Activated T-helper 9 cell treated with anti-CD3 and anti-CD28 coated beads, Interleukin-2, amount 50 U/mL, for 16 hours (primary cell): ENCODE measurements at places on chromosomes 1 and 21.

DNA sequence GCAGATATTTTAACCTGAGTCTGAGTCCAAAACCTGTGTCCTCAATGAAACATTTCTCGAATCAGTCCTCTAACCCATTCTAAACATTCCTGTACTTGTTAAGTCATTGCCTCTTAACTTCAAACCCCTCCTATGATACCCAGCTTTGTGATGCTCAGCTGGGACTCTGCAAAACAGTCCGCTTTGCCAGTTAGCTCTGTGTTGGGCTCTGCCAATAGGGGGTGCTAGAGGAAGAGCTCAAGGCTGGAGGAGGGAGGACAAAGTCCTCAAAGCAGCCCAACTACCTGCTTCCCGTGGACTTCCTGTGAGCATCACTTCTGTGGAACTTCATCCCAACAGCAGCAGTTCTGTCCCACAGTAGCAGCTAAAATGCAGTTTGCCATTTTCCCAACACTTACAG is 38.1 kb upstream of the SYT14 start:
- no peak for DNase-seq

GRCh38 chr21:31887391-31887841 is 14.6 kb downstream of the HUNK start:
- no peak for DNase-seq

- DNase-seq, result no peak
Observed at GRCh38 chr1:181062836-181063428, 25.6 kb upstream of the IER5 start.

- no peak for DNase-seq
Observed at GRCh38 chr1:19406680-19407079, 78.7 kb downstream of the CAPZB start.

GRCh38 chr1:149962039-149962647 is 25.5 kb upstream of the MTMR11 start:
- DNase-seq, result no peak

DNA sequence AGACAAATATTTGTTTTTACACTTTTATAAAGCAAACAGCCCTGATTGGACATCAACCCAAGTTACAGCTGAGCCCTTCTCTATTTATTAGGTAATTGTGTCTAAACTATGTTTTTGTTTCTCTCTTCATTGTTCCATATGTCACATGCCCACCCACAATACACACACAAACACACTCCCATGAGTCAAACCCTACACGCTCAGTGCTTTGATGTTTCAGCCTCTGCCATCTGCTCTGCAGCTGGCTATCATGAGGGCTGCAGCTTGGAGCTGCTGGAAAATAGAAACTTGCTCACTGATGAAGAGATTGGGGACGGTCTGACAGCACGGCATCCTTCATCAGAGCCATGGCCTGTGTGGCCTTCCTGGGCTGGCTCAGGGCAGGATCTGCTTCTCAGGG is 41.7 kb downstream of the PSMG1 start:
- DNase-seq, result no peak

- no peak for DNase-seq
Observed at GRCh38 chr1:243253211-243253925, 1.7 kb downstream of the CEP170 start.

GRCh38 chr1:42259059-42259738 is 75.8 kb downstream of the FOXJ3 start:
- DNase-seq, result no peak

DNA sequence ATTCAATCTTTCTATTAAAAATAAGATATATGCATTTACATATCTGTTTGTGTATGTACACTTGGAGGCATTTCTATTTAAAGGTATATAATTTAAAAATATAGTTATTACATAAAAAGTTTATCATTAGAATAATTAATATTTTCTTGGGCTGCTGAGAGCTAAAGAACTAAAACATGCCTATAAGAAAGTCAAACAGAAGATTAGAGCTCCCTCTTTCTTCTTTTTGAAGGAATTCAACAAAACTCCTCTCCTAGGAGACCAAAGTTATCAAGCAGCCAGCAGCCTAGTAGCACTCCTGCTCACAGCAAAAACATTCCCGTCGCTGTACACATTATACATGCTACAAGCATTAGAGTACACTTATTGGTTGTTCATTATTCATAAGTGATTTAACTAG is 216.4 kb downstream of the VAV3 start:
- no peak for DNase-seq

DNA sequence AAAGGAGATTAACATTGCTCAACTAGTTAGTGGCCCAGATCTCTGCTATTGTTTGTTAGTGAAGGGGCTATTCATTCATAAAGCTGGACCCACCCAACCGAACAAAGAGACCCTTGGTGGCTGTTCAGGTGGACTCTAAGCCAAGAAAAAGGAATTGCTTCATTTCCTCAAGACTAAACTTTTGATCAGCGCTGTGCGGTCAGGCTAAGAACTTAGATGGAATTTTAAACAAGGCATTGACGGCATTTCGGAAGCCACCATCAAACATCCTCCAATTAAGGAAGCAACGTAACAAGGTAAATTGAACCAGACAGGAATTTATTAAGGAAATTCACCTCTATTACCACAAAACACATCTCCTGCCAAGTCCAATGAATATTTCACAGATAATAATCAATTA is 19.9 kb upstream of the SHCBP1L start:
- DNase-seq, result no peak

DNA sequence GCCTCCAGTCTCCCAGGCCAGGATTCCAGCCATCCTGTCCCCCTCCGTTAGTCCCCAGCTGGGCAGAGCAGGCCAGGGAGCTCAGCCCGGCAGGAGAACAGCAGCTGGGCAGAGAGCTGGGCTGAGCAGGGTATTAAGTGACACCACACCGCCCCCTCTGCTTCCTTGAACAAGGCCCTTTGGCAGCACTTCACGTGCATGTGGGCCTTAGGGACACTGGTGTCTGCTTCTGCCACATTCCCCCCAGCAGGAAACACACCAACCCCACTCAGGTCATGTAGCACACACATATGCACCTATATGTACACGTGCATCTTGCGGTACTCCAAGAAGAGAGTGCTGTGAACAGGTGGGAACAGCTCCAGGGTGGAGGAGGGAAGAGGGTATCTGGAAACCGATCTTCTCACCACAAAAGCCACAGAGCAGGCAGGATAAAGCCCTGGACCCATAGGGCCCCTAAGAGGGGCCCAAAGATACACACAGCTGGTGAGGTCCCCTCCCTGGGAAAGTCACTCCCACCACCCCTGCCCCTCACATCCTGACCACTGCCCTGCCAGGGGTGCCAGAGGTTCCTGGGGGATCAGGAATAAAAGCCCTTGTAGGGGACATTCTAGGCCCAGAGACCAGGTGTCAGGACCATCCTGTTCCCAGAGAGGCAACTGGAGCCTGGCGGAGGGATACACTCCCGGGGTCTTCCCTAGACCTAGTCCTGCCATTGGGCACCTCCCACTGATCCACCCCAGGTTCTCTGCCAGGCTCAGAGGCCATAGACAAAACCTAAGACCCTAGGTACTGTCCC is 4.5 kb downstream of the EPHA2 start:
- DNase-seq, result no peak

DNA sequence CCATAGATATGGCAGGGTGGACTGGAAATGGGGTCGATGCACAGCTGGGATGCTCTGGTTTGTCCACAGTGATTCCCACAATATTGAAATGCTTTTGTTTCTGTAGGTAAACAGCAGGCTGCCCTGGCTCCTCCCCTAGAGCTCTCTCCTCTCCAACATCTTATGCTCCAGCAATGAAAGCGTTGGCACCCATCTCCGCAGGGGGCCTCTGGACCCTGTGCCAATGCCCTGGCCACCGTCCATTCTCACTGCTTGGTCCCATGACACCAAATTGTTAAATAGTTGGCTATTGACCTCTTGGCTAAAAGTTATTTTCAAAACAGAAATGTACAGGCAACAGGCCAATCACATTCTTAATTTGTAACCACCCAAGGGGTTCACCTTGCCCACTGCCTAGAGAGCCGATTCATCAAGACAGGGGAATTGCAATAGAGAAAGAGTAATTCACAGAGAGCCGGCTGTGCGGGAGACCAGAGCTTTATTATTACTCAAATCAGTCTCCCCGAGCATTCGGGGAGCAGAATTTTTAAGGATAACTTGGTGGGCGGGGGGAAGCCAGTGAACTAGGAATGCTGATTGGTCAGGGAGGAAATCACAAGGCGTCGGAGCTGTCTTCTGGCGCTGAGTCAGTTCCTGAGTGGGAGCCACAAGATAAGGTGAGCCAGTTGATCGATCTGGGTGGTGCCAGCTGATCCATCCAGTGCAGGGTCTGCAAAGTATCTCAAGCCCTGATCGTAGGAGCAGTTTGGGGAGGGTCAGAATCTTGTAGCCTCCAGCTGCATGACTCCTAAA is 76.9 kb upstream of the B3GALT5 start:
- no peak for DNase-seq

DNA sequence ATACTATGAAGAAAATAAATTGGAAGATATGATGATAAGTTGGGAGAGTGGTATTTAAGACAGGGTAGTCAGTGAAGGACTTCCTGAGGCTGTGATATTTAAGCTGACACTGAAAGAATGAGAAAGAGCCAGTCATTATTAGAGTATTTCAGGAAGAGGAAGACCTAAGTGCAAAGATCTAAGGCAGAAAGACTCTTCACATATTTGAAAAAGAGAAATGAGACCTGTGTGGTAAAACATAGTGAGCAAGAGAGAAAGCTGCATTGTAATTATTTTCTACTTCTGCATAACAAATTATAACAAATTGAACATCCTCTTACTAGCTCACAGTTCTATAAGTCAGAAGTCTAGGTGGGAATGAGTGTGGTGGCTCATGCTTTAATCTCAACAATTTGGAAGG is 34.6 kb upstream of the DOCK7 start:
- no peak for DNase-seq

- no peak for DNase-seq
Observed at GRCh38 chr1:67552336-67552759, 122.1 kb upstream of the SERBP1 start.

DNA sequence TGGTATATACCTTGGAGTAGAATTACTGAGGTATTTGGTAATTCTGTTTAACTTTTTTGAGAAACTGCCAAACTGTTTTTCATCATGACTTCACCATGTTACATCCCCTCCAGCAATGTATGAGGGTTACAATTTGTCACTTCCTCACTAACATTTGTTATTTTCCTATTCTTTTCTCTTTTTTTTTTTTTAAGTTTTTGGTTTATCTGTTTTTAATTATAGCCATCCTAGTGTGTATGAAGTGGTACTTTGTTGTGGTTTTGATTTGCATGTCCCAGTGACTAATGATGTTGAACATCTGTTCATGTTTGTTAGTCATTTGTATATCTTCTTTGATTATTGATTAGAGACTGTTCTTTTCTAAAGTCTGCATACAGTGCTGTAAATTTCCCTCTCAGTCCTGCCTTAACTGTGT is 147.3 kb downstream of the HS2ST1 start:
- no peak for DNase-seq

DNA sequence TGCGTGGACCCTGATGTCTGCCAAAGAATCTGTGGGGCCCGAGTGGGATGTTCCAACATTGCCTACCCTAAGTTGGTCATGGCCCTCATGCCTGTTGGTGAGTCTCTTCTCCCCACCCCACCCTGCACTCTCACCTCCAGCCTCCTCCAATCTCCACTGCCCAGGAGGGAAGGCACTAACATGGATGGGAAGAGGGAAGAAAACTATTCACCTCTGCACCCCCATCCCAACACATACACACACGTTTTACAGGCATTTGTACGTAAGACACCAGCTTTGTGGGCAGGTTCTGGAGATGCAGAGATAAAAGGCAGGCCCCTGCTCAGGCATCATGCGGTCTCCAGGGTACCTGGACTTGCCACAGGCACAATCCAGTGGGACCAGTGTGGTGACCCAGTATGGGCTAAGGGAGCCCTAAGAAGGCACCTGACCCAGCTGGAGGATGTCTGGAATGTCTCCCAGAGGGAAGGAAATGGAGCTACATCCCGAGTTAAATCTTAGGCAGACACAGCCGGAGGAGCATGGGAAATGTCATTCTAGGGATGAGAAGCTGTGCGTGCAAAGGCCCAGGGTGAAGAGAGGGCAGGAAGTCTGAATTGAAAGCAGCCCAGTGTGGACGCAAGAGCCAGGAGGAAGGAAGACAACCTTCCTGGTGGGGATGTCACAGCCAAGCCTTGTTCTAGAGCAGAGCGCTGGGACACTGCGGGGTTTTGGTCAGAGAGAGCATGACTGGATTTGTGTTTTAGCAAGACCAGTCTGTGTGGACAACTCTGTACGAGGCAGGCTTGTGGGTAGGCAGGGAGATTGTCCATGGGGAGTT is 11.4 kb downstream of the SLC5A9 start:
- DNase-seq, result no peak

DNA sequence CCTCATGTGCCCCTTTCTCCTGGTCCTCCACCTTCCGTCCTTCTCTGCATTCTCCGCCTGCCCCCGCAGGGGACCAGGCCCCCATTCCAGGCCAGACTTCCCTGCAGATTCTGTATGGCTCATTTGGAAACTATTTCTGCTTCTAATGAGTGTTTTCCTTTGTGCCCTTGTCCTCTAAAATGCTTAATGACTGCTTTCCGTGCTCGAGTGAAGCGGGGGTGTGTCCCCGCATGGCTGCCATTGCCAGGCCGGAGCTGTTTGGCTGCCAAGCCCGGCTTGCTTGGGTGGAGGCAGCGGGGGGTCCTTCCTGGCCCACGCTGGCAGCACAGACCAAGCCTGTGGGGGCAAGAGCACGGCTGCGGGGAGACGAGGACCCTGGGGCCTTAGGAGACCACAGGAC is 299.3 kb upstream of the VAMP3 start:
- no peak for DNase-seq

DNA sequence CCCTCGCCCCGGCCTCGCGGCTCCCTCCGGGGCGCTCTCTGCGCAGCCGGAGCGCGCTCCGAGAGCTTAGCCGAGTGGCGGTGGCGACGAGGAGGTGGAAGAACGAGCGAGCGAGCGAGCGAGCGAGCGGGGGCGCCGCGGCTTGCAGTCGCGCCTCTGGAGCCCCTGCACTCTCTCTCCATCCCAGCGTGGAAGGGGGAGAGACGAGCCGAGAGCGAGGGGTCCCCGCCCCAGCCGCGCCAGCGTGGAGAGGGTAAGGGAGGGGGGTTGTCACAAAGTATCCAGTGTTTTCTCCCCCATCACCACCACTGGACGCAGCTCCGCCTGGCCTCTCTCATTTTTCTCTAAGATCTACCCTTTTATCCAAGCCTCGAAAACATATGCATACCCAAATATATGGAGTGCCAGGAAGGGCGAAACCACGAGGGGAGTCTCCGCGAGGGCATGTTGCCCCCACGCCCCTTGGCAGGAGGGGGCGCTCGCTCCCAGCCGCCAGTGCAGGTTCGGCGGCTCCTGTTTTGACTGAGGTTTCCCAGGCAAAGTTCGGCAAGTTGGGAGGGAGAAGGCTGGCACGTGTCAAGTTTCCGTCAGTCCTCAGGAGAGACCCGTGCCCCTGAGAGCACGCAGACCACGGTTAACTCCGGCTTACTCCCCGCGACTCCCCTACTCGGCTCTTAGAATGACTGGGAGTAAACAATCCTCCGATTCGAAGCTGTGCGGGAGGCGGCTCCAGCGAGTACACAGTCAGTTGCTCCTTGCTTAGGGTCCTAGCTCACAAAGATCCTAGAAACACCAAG is 569 bp upstream of the DAB1 start:
- no peak for DNase-seq

- no peak for DNase-seq
Observed at GRCh38 chr1:10007169-10007568, 10.1 kb downstream of the RBP7 start.
